ENCODE measurements at places on chromosomes 6 and 20.

- no peak for DNase-seq
These were observed 17.3 kb downstream of the SLC22A1 start for GRCh38 chr6:160138839-160139419.

- no peak for DNase-seq
These were observed 105.6 kb downstream of the RALGAPA2 start for GRCh38 chr20:20606881-20607280.

- no peak for DNase-seq
These were observed 323.1 kb downstream of the CENPW start for GRCh38 chr6:126662966-126663365.

- DNase-seq: no peak
These were observed 284.7 kb downstream of the CDH26 start for GRCh38 chr20:60242836-60243505.

GRCh38 chr6:23561732-23562131 lies 564.3 kb upstream of the NRSN1 start:
- no peak for DNase-seq

GRCh38 chr6:37138856-37139229 lies 31.1 kb upstream of the PIM1 start:
- no peak for DNase-seq

DNA sequence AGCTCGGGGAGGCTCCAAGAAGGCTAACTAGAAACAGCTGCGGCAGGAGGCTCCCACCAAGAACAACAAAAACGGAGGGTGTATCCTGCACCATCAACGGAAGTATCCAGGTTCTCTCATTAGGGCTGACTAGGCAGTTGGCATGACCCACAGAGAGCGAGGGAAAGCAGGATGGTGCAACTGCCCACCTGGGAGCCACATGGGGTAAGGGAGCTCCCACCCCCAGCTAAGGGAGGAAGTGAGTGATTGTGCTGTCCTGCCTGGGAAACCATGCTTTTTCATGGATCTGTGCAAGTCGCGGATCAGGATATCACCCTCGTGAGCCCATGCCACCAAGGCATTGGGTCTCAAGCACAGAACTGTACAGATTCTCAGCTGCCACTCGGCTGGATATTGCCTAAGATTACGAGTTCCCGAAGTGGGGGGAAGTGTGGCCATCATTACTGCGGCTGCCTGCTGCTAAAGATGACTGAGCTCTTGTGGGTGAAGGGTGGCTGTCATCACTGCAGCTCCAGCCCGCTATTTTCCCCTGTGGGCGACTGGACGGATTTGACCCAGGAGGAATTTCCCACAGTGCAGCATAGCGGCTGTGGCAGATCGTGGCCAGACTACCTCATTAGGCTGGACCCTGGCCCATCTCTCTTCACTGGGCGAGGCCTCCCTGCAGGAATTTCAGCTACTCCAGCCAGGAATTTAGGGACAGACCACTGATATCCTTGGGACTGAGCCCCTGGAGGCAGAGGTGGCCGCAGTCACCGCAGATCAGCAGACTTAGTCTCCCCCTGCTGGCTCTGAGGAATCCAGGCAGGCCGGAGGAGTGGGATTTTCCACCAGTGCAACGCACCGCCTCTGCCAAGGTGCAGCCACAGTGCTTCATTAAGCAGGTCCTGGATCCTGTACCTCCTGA lies 515.7 kb downstream of the FRK start:
- no peak for DNase-seq

Measured in dermis blood vessel endothelial cell (primary cell).